Activated T-helper 1 cell treated with anti-CD3 and anti-CD28 coated beads, Interleukin-2, amount 50 U/mL, for 16 hours (primary cell): ENCODE measurements at places on chromosomes 4 and X.

DNA sequence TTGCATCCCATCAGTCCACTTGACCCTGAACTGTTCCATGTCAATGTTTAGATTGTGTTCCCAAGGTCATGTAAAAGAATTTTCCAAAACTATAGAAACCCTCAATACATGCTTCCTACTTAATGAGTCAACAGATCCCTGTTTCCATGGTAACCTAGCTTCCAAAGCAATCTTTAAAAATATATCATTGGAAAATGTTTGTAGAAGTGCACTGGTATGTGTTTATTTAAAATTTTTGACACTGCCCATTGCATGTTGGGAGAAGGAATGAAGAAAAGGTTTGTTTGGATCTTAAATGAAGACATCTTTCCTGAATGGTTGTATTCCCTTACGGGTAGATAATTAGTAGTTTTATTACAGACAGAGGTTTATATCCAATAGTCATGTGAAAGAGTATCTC is 345.3 kb downstream of the GABRG1 start:
- no peak for DNase-seq

- DNase-seq = no peak
Observed at GRCh38 chrX:53316860-53317237, 35.5 kb upstream of the IQSEC2 start.

- DNase-seq = no peak
Observed at GRCh38 chrX:73903941-73904340, 340.9 kb downstream of the CHIC1 start.

DNA sequence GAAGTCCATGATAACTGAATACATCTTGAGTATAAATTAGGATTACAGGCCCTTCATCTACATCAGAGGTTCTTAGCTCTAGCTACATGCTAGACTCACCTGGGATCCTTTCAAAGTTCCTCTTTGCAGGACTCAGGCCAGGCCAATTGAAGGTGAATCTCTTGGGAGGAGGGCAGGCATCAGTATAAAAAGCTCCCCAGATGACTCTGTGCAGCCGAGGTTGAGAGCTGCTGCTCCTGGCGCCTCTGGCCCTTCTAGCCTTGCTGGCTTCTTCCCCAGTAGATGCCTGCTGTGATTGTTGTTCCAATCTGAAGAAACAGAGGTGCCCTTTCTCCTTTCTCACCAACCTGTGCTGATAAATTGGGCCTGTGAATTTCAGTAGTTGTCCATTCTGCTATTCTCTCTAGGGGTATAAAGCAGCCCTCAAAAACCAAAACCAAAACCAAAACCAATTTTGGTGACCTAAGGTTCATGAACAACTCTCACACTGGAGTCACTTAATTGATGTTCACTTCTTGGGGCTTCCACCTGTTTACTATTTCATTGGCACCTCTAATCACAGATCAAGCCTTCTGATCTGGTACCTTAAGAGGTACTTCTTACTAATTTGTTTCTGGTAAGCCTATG is 78.7 kb downstream of the SUPT20HL2 start:
- DNase-seq = no peak

GRCh38 chr4:41715155-41715554 is 33.4 kb downstream of the PHOX2B start:
- no peak for DNase-seq

DNA sequence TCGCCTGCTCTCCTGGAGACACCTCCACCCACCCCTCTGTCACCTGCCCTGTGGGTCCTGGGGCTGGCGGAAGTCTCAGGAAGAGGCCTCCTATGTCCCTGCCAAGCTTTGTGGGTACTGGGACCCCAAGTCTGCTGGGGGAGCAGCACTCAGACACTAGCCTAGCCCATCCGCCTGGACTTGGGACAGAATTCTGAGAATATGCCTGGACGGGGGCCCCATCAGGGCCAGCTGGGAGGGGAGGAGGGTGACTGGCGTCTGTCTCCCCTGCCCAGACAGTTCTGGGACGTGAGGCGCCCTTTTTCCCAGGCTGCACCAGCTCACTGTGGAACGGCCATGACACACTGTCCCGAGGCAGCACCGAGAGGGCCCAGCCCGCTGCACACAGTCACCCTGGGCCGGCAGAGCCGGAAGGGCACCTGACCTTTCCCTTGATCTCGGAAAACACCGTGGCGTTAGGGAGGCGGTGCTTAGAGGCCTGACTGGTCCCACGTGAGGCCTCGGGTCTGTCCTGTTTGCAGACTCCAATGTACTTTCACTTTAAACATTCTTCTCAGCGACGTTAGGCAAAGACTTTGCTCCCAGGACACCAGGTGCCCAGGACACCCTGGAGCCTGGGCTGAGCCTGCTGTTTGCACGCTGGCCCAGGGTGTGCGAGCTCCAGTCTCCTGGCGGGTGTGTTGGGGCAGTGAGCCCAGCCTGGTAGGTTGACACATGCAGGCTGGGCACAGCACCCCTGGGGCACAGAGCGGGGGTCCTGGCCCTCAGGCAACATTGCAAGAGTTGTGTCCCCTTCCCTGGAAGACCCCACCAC is 700 bp downstream of the SLC26A1 start:
- DNase-seq = no peak

DNA sequence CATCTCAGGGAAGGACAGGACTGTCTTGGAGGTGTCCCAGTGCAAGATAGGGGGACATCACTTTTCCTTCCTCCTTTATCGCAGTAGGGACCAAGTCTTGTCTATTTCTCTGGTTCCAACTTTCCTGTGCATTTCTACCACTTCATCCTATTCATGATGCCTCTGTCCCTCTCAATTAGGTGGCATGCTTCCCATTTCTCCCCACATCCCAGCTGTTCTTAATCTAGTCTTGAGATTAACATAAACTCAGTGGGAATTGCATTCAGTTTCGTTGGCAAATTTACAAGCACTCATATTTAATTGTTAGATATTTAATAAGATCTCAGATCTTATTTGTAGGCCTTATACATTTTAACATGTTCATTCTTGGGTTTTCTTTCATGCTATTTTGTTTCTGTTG is 15.7 kb upstream of the ODAM start:
- DNase-seq = no peak

DNA sequence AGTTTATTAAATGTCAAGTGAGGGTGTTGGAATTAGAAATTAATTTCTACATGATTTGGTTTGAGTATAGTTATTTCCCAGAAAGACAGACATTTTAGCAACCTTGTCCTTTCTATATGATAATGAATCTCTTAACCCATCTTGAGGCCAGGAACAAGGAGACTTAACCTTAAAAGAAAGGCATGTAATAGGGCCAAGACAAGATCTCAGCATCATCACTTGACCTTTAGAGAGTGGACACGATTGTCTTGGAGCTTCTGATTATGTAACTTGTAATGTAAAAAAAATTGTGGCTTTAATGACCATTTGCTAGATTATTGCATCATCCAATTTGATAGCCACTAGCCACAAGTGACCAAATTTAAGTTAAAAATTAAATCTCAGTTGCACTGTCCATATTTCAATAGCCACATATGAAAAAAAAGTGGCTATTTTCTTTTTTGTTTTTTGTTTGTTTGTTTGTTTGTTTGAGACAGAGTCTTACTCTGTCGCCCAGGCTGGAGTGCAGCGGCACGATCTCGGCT is 13.5 kb upstream of the FOXO4 start:
- no peak for DNase-seq

DNA sequence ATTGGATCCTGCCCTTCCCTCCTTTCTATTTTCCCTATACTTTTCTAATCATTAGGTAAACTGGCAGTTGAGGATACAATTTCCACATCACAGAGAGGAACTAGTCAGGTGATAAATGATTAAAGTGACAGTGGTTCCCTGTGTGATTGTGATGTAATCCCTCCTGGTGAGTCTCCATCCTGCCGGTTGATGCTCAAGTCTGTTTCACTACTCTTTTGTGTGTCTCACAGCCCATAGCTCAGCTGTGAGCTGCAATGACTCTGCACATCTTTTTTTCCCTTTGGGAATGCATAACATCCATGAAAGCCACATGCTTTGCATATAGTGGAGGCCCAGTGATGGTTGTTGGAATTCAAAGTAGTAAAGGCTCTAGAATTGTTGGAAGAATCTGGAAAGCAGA is 60.4 kb downstream of the CCNI start:
- no peak for DNase-seq

- no peak for DNase-seq
Observed at GRCh38 chr4:54687887-54688841, 30.4 kb downstream of the KIT start.

DNA sequence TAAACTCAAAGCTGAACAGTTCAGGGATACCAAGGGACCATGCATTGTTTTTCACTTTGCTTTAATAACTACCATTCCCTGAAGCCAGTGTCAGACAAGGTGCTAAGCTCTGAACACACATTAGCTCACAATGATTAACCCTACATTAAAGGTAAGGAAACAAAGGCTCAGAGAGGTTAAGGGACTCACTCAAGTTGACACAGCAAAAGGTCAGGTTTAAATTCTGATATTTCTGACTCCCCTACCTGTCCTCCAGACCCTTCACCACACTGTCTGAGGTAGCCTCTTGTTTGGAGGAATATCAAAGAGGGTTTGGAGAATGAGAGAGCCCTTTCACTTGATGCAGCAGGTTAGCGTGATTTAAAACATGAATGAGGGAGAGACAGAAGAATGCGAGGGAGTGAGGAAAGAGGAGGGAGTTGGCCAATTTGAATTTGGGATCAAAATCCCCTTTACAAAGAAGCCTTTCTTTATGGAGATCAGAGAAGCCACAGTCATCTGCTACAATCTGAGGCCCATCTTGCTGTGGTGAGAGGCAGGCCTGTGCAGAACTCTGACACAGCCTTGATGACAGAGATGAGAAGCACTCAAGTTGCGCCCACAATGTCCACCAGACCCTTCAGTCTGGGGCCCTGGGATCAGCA is 103.5 kb downstream of the FHDC1 start:
- no peak for DNase-seq

- DNase-seq = no peak
Observed at GRCh38 chr4:53313510-53313909, 52.4 kb downstream of the SCFD2 start.

- no peak for DNase-seq
Observed at GRCh38 chrX:53547668-53548067, 113.5 kb upstream of the HSD17B10 start.

- no peak for DNase-seq
Observed at GRCh38 chr4:152106113-152106763, 345.4 kb upstream of the GATB start.

- DNase-seq = no peak
Observed at GRCh38 chrX:20056704-20057103, 60.0 kb downstream of the MAP7D2 start.

DNA sequence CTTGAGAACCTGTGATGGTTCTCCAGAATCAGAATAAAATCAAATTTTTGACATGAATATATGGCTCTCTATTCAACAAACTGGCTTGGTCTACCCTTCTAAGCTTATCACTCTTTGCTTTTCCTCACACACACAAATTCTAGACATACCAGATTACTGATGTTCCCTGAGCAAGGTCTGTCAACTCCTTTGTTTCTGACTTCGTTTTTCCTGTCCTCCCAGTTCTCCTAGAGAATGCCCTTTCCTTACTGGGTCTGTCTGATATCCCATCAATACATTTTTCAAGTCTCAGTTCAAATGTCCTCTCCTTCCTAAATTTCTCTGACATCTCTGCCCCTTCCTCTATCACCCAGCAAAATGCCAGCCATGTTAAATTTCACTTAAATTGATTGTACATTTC is 202.1 kb upstream of the IGFBP7 start:
- DNase-seq = no peak

DNA sequence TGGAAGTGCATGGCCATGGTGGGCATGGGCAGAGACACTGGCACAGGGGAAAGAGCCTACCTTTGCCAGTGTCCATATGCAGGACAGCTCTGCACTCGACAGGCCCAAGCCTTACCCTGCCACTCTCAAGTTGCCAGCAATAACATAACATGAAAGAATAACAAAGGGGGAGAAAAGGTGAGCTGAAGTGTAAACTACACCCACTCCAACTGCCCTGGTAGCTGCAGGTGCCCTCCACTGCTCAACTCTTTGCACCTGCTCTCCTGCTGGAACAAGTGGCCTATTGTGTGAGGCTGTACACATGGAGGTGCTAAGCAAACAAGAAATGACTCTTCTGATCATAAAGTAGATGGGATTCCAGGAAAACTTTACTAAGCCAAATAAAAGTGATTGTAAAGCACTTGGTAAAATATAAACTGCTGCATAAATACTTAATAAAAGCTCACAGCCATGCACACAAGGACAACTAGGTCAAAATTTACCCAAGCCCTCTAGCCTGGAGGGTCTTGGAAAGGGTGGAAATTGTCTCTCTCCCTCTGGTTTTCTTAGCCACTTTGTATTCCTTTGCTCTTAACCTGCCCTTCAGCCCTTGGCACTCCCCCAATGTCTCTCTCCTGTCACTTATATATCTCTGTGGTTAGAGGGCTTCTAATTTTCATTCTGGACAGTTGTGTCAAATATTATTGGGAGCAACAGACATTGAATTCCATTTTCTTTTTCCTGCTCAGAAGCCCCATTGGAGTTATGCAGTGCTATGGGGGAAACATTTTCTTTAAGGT is 261.2 kb upstream of the GPC4 start:
- no peak for DNase-seq

- no peak for DNase-seq
Observed at GRCh38 chr4:37742149-37742548, 56.0 kb upstream of the RELL1 start.

DNA sequence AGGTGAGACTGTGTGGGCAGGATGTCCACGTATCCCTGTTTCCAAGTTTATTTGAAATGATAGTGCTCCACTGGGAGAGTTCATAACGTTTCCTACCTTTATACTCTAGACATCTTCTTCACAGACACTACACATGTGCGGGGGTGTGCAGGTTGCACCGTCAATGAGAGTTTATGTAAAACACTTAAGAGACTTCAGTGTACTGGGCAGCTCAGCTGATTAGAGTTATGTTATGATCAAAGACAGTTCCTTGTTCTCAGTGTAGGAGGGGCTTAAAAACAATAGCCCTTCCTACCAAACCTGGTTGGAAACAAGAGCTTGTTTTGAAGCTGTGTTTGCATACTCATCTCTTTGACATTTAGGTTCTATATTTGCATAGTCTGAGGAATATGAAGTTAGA is 326.9 kb upstream of the AGA start:
- no peak for DNase-seq

DNA sequence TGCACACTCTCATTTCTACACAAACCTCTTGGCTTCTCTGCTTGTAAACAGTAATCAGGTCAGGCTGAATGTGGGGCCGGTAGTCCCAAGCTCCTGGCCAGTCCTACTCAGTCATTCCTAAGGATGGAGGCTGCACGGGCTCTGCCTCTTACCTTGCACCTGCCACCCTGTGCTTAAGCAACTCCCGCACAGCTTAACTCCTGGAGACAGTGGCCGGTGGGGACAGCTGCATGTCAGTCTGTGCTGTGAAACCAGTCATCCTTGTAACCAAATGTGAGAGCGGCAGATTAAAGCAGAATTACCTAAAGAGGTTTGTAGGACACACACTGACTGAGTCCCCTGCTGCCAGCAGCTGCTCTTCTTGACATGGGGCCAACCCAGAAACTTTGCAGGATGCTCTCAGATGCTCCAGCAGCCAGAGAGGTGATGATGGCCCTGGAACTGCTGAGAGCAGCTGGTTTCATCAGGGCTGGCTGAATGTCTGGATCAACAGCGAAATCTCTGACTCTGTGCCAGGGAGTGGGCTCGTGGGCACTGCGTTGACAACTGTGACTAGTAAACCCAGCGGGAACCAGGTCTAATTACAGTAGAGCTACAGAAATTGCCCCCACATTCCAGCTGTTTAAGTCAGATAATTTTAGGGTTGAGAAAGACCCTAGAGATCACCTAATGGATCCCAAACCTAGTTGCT is 123.7 kb downstream of the ANAPC4 start:
- DNase-seq = no peak
